Activated CD8-positive, alpha-beta memory T cell treated with anti-CD3 and anti-CD28 coated beads, Interleukin-2, amount 10 ng/mL, durations not matched to agents 7 days and 5 days (primary cell): ENCODE measurements at places on chromosomes 2 and 18.
A peak's percentile ranks its signal among the peaks of the same experiment; 100 is the strongest.

DNA sequence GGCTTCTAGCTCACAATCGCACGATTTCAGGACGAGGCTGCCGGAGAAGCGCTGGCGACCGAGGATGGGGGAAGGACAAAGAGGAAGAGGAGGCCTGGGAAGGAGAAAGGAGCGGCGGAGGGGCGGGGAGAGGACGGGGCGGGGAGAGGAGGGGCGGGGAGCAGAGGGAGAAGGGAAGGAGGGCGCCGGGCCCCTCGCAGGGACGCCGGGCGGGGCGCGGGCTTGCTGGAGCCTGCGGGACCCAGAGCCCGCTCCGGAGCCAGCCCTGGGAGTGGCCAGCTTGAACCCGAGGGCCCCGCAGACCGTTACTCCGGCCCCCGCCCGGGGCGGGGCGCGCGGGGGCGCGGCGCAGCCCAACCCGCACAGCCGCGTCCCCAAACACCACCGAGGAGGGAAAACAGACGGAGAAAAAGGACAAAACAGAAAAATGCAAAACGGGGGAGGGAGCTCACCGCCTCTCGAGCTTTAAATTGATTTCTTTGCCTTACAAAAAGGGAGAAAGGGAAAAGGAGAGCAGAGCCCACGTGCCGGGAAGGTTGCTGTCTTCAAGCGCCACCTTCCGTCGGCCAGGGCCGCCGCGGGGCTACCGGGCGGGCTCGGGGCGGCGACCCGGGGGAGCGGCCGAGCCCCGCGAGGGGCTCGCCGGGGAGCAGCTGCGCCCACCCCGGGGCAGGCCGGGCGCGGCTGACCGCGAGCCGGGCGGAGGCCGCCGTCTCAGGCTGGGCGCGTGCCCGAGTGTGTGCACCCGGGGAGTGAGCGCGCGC is 781 bp upstream of the SOX11 start:
- peaks cover 12% of the 10 kb centered on the region for H3K36me3 ChIP-seq
- no peak overlapping the region for H3K4me3 ChIP-seq
- peaks cover 55% of the 10 kb centered on the region for H3K27me3 ChIP-seq
- H3K27ac ChIP-seq: peak overlapping the region; percentile 61

- no peak overlapping the region for H3K4me3 ChIP-seq
- H3K36me3 ChIP-seq: no peaks in the 10 kb centered on the region
- H3K27me3 ChIP-seq: peaks cover 2% of the 10 kb centered on the region
- DNase-seq: no peak
- H3K4me1 ChIP-seq: no peaks in the 10 kb centered on the region
These were observed 217.2 kb downstream of the DOK6 start for GRCh38 chr18:69617888-69618287.

- peaks cover 27% of the 10 kb centered on the region for H3K4me1 ChIP-seq
- peaks cover 2% of the 10 kb centered on the region for H3K36me3 ChIP-seq
- H3K27me3 ChIP-seq: no peaks in the 10 kb centered on the region
- H3K27ac ChIP-seq: no peak overlapping the region
These were observed 70.7 kb downstream of the EML4 start for GRCh38 chr2:42239811-42240210.

GRCh38 chr2:11257964-11258363 is 86.5 kb downstream of the ROCK2 start:
- H3K27ac ChIP-seq: no peak overlapping the region
- peaks cover 5% of the 10 kb centered on the region for H3K36me3 ChIP-seq
- no peaks in the 10 kb centered on the region for H3K4me1 ChIP-seq
- no peaks in the 10 kb centered on the region for H3K27me3 ChIP-seq
- DNase-seq: no peak
- H3K4me3 ChIP-seq: no peak overlapping the region

- no peak overlapping the region for H3K4me3 ChIP-seq
- no peaks in the 10 kb centered on the region for H3K36me3 ChIP-seq
- DNase-seq: no peak
- H3K4me1 ChIP-seq: no peaks in the 10 kb centered on the region
- H3K27me3 ChIP-seq: peaks cover 20% of the 10 kb centered on the region
- H3K27ac ChIP-seq: no peak overlapping the region
These were observed 690.0 kb downstream of the ARHGAP15 start for GRCh38 chr2:143819190-143819735.

GRCh38 chr18:36636237-36636817 is 192.5 kb downstream of the TPGS2 start:
- peaks cover 3% of the 10 kb centered on the region for H3K27me3 ChIP-seq
- H3K4me1 ChIP-seq: peaks cover 5% of the 10 kb centered on the region
- H3K27ac ChIP-seq: no peak overlapping the region
- no peak overlapping the region for H3K4me3 ChIP-seq
- H3K36me3 ChIP-seq: no peaks in the 10 kb centered on the region

DNA sequence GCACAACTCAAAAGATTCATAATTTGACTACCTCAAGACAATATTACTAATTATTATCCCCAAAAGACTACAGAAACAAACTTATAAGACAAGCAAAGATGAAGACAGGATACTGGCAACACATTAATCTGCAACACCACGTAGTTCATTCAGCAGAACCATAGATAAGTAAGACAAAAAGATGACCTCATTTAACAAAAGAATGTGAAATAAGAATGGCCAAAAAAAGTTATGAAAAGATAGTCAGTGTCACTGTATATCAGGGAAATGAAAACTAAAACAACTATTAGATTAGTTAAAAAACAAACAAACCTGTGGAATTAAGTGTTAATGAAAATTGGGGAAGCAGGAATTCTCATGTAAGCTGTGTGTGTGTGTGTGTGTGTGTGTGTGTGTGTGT is 19.4 kb downstream of the PSMD14 start:
- H3K4me1 ChIP-seq: peaks cover 1% of the 10 kb centered on the region
- no peak overlapping the region for H3K4me3 ChIP-seq
- H3K27ac ChIP-seq: no peak overlapping the region
- no peak for DNase-seq
- H3K27me3 ChIP-seq: no peaks in the 10 kb centered on the region
- peaks cover 43% of the 10 kb centered on the region for H3K36me3 ChIP-seq

- H3K36me3 ChIP-seq: no peaks in the 10 kb centered on the region
- DNase-seq: no peak
- no peak overlapping the region for H3K27ac ChIP-seq
- no peaks in the 10 kb centered on the region for H3K27me3 ChIP-seq
- no peaks in the 10 kb centered on the region for H3K4me1 ChIP-seq
- no peak overlapping the region for H3K4me3 ChIP-seq
These were observed 103.8 kb upstream of the APCDD1 start for GRCh38 chr18:10350661-10351060.

DNA sequence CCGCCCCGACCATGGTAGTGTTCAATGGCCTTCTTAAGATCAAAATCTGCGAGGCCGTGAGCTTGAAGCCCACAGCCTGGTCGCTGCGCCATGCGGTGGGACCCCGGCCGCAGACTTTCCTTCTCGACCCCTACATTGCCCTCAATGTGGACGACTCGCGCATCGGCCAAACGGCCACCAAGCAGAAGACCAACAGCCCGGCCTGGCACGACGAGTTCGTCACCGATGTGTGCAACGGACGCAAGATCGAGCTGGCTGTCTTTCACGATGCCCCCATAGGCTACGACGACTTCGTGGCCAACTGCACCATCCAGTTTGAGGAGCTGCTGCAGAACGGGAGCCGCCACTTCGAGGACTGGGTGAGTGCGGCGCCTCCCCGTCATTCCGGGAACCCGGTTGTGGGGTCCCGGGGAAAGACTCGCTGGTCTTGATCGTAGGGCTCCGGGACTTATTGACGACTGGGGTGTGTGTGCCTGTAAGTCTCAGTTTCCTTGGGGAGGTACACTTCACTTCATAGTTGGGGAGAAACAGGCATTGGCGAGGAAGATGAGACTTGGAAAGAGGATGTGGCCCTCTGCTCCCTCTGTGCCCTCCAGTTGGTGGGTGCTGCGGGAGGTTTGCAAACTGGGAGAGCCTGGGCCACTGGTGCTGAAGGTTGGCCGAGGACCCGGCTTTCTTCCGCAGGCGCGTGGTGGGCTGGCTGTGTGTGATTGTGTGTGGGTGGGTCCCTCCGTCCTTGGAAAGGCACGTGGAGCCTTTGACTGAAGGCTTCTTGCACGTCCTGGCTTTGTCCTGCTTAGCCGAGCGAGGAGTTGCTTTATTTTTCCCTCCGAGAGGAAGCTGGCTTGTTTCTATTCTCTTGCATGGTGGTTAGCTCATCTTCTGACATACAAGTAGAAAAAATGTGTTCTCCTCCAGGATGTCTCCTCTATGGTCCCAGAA is 886 bp downstream of the PRKCE start:
- H3K27ac ChIP-seq: peak overlapping the region; percentile 66
- peaks cover 13% of the 10 kb centered on the region for H3K27me3 ChIP-seq
- peaks cover 31% of the 10 kb centered on the region for H3K4me1 ChIP-seq
- H3K4me3 ChIP-seq: peak overlapping the region; percentile 90

DNA sequence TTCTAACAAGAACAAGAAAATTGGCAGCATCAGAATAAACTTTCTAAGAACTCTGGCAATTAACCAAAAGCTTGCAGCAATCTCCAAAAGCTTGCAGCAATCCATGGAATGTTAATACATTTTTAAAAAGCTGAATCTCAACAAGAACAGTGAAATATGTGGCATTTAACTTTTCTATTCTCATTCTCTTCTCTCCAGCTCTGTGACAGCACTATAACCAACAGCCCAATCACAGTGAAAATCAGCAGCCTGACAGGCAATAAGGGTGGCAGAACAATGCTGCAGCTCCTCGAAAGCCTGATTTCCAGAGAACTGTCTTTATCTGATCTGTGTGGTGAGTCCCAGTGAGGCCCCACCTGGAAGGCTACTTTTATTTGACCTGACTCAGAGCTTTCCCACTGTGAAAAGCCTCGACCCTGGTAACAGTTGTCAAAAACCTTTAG is 60.0 kb downstream of the TMEM131 start:
- no peaks in the 10 kb centered on the region for H3K27me3 ChIP-seq
- peaks cover 19% of the 10 kb centered on the region for H3K36me3 ChIP-seq
- H3K4me3 ChIP-seq: no peak overlapping the region
- H3K4me1 ChIP-seq: peaks cover 15% of the 10 kb centered on the region

DNA sequence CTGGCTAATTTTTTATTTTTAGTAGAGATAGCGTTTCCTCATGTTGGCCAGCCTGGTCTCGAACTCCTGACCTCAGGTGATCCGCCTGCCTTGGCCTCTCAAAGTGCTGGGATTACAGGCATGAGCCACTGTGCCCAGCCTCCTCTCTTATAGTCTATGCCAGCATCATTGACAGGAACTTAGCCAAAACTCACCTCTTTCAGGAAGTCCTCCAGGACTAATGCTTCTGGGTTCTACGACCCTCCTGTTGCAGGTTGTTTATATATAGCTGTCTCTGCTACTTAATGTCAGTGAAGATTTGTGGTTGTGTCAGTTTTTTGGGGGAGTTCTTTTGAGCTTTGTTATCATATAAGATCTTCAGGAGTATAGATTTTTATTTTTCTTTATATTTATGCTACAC is 112.1 kb upstream of the CDC42EP3 start:
- no peaks in the 10 kb centered on the region for H3K4me1 ChIP-seq
- no peak overlapping the region for H3K27ac ChIP-seq
- H3K4me3 ChIP-seq: no peak overlapping the region
- no peak for DNase-seq
- H3K36me3 ChIP-seq: peaks cover 5% of the 10 kb centered on the region
- no peaks in the 10 kb centered on the region for H3K27me3 ChIP-seq

DNA sequence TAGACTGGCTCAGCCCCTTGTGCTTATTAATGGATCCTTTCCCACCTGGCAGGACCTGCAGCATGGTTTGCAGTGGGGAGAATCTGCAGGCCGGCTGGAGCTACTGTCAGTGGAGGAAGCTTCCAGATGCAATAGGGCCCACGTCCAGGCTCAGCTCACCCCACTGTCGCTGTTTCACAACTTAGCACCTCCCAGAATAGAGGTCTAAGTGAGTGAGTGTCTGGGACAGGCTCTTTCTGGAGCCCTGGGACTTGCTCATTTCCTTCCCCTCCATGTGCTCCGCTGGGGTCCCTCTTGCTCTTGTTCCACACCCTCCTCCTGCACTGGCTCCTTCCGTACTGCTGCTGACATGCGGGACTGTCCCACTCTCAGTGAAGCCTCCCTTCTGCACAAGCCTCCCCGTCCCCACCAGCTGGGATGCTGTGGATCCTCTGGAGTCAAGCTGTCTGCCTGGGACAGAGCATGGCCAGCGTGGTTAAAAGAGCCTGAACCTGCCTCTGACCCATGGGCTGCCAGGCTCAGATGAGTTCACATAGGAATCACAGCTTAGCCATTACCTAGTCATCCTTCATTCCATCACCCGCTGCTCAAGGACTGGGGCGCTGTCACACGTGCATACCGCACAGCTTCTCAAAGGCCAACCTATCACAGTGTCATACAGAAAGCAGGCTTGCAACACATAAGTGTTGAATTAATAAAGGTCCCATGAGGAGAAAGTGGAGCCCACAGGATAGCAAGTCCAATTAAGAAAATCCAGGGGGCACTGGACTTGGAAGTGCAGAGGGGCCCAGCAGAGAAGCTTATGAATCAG is 135.9 kb downstream of the ACKR3 start:
- H3K27ac ChIP-seq: no peak overlapping the region
- no peaks in the 10 kb centered on the region for H3K27me3 ChIP-seq
- no peak overlapping the region for H3K4me3 ChIP-seq
- no peaks in the 10 kb centered on the region for H3K4me1 ChIP-seq

GRCh38 chr2:238927746-238928519 is 80.0 kb downstream of the TWIST2 start:
- no peaks in the 10 kb centered on the region for H3K36me3 ChIP-seq
- H3K27ac ChIP-seq: no peak overlapping the region
- no peak for DNase-seq

DNA sequence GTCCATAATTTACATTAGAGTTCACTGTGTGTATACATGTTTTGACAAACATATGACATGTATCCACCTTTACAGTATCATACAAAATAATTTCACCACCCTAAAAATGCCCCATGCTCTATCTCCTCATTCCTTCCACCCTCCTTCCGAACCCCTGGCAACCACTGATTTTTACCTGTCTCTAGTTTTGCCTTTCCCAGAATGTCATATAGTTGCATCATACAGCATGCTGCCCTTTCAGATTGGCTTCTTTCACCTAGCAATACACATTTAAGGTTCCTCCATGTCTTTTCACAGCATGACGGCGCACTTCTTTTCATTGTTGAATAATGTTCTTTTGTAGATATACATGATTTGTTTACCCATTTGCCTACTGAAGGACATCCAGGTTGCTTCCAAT is 10.4 kb downstream of the LRPPRC start:
- no peaks in the 10 kb centered on the region for H3K27me3 ChIP-seq
- peaks cover 37% of the 10 kb centered on the region for H3K36me3 ChIP-seq
- DNase-seq: no peak
- H3K27ac ChIP-seq: no peak overlapping the region
- peaks cover 28% of the 10 kb centered on the region for H3K4me1 ChIP-seq

GRCh38 chr18:70246061-70246466 is 40.6 kb upstream of the RTTN start:
- H3K27ac ChIP-seq: no peak overlapping the region
- no peaks in the 10 kb centered on the region for H3K4me1 ChIP-seq
- no peak for DNase-seq
- no peaks in the 10 kb centered on the region for H3K36me3 ChIP-seq
- H3K4me3 ChIP-seq: no peak overlapping the region

- H3K27ac ChIP-seq: no peak overlapping the region
- no peaks in the 10 kb centered on the region for H3K27me3 ChIP-seq
- H3K4me1 ChIP-seq: peaks cover 14% of the 10 kb centered on the region
- no peak for DNase-seq
These were observed 25.6 kb downstream of the IKZF2 start for GRCh38 chr2:213125646-213126347.

GRCh38 chr2:196097864-196098660 is 29.4 kb upstream of the DNAH7 start:
- DNase-seq: no peak
- peaks cover 12% of the 10 kb centered on the region for H3K36me3 ChIP-seq
- peaks cover 14% of the 10 kb centered on the region for H3K4me1 ChIP-seq
- H3K4me3 ChIP-seq: no peak overlapping the region
- H3K27me3 ChIP-seq: no peaks in the 10 kb centered on the region
- H3K27ac ChIP-seq: no peak overlapping the region

GRCh38 chr18:63322908-63323634 is 3.5 kb upstream of the BCL2 start:
- H3K27me3 ChIP-seq: no peaks in the 10 kb centered on the region
- no peak overlapping the region for H3K4me3 ChIP-seq
- peaks cover 18% of the 10 kb centered on the region for H3K4me1 ChIP-seq
- no peak overlapping the region for H3K27ac ChIP-seq
- peaks cover 11% of the 10 kb centered on the region for H3K36me3 ChIP-seq
